Hematopoietic multipotent progenitor cell treated with erythropoietin and hydrocortisone succinate and interleukin-3 and kit ligand, for 8 days (in vitro differentiated cells): ENCODE measurements at places on chromosomes 1 and 21.
A peak's percentile ranks its signal among the peaks of the same experiment; 100 is the strongest.

- no peak for DNase-seq
These were observed 17.6 kb upstream of the PEX10 start for GRCh38 chr1:2429780-2430591.

GRCh38 chr1:231639819-231640218 lies 13.2 kb downstream of the DISC1 start:
- no peak for DNase-seq

DNA sequence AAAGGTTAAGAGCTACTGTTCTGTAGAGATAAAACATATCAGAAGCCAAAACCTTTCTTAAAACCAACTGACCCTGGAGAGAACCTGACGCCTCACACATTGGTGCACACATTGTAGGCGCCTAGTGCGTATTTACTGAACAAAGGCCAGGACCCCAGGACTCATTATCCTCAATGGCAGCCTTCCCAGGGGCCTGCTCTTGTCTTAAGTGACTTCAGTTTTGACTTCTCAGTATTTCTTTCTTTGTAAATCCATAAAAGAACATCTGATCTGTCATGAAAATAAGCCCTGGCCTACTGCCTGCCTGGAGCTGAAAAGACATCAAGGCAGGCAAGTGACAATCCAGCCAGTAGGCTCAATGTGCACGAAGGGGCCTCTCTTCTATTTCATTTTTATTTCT lies 27.6 kb downstream of the ABCA4 start:
- no peak for DNase-seq

DNA sequence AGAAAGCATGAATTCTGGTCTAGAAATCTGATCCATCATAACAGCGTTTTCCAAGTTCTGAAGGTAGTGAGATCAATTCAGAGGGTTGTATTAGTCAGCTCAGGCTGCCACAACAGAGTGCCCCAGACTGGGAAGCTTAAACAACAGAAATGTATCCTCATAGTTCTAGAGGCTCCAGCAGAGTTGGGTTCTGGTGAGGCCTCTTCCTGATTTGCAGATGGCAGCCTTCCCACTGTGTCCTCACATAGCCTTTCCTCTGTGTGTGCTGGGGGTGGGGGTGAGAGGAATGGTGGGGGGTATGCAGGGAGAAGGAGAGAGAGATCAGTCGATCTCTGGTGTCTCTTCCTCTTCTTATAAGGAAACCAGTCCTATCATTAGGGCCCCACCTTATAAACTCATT lies 15.1 kb downstream of the ZBTB8B start:
- DNase-seq = no peak

- DNase-seq = peak; percentile 46
These were observed 877 bp downstream of the IRF2BP2 start for GRCh38 chr1:234608911-234609690.

DNA sequence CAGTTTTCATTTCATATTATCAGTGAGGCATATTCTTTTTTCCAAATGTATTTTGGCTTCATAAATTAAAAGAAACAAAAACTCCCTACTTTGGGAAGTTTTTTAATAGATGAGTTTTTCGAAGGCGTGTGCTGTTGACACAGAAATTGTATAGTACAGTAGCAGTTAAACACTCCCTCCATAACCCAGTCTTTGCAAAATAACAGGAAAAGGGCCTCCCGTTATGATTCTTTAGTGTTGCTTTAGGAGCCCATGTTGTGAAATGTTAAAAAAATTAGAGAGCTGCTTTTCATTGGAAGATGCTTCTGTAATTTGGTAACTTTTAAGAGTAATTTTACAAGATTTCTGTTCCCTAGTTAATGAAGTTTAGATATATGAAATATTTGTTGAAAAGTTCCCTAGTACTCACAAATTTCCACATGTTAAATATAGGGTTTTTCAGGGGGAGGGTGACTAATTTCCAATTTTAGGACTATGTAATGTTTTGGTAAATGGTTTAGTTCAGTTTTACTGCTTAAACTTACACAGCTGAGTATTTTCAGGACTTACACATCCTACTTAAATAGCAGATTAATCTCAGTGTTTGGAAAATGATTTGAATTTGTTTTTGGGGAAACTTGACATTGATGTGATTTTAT lies 2.0 kb downstream of the CAMSAP2 start:
- no peak for DNase-seq

DNA sequence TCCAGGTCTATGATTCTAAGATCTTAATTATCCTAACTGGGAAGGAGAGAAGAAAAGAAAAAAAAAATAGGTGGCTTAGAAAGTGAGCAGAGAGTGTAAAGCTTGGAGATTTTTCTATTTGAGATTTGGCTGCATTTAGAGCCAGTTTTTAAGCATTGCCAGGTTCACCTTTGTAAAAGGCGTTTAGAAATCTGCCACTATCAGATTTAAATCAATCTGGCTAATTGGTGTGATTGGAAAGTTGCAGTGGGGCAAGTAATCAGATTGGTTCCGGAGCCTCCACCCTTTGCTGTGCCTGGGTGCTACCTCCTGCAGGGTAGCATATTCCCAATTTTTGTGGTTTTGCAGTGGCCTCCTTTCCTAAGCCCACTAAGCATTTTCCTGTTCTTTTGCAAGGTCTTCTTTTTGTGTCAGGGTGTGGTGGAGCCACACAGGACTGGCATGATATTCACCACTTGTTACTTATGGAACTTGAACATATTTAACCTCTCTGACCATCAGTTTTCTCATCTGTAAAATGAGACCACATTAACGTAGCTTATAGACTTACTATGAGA lies 48.5 kb upstream of the PPP2R5A start:
- no peak for DNase-seq

DNA sequence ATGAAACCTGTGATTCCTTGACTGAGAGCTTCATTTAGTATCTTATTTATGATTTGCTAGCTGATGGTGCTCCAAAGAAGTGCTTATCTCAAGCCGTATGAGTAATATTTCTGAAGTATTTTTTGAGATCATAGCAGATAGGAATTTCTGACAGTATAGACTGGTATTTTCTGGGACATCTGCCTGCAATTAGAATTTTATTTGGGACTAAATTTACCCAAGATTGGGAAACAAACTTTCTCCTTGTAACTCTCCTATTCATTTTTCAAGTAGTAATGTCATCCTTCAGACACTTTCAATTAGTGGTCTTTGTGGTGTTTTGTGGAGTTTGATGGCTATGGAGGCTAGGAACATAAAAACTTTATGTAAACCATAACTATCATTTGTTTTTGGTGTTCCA lies 597.2 kb upstream of the ZP4 start:
- DNase-seq = no peak

- DNase-seq = no peak
These were observed 199.4 kb upstream of the NRIP1 start for GRCh38 chr21:15264084-15264665.

DNA sequence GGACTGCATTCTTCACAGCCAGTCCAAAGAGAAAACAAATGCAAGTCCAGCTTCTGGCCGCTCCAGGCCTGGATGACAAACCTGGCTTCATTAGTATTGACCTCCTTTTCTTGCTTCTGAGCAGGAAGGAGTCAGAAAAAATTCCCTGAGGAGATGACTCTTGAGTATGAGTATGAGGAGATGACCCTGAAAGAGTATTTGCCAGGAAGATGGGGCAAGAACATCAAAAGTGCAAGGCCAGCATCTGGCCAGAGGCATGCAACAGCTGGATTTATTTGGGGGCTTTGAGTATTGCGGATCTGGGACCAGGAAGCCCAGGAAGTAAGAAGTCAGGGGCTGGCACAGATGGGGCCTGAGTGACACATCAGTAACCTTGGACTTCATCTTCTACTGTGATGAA lies 113.9 kb downstream of the GLIS1 start:
- no peak for DNase-seq

GRCh38 chr1:10450836-10451235 lies 1.0 kb downstream of the CORT start:
- no peak for DNase-seq

GRCh38 chr1:157399984-157400382 lies 152.3 kb downstream of the FCRL5 start:
- DNase-seq = peak; percentile 62
